NCI-H1930 (cell line): ENCODE measurements at places on chromosomes 4 and X.

DNA sequence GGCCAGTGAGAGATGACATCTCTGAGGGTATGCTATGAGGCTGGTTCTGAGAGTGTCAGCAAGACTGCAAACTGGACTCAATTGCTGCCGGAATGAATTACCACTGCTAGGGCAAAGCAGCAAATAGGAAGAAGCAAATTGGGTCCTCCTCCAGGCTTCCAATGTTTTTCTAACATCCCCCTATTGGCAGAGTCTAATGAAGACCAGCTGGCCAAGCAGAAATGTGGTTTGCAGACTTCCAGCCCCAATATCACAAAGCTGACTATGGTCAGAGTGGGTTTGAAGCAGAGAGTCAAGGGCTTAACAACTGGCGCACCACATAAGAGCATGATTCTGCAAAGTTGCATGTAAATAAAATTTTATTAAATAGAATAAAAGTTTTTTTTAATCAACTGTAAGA lies 225.4 kb upstream of the GLRA2 start:
- no peak for DNase-seq

DNA sequence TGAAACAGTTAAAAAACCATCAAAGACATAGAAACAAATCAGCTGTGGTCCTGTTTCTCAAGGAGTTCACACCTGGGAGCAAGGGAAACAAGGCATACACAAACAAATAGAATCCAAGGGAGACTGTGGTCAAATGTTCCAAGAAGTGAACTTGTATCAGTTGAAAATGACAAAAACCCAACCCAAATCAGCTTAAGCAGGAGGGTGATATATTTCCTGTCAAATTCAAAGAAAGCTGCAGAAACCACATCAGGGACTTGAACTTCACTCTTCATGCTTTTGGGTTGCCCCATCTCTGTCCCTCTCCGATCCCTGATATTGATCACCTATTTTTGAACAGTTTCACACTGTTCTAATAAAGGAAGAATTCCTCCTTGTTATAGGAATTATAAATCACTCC lies 148.6 kb upstream of the FMR1 start:
- DNase-seq: no peak

DNA sequence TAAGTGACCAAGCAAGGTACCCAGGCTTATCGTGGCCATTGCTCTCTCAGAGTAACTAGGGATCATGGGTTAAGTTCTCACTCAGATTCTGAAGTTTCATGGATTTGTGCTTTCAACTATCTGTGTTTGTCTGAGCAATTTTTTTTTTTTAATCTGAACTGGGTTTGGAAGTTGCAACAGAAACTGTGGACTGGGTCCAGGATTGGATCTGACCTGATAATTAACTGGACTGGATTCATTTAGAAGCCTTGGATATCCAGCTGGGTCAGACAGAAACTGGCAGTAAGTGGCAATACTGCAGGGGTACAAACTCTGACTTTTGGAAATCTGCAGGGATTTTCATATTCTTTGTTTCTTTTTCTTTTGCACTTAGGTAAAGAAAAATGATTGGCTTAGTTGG lies 38.7 kb upstream of the FGF2 start:
- DNase-seq: no peak

- no peak for DNase-seq
Observed at GRCh38 chr4:113009461-113009860, 40.0 kb upstream of the ANK2 start.

- no peak for DNase-seq
Observed at GRCh38 chrX:17549107-17549651, 174.2 kb downstream of the NHS start.

GRCh38 chrX:48498374-48498809 lies 10.4 kb upstream of the PORCN start:
- no peak for DNase-seq
